Cerebellar nuclear complex (tissue), 1 donor: ENCODE measurements at places on chromosomes 2 and 18.

DNA sequence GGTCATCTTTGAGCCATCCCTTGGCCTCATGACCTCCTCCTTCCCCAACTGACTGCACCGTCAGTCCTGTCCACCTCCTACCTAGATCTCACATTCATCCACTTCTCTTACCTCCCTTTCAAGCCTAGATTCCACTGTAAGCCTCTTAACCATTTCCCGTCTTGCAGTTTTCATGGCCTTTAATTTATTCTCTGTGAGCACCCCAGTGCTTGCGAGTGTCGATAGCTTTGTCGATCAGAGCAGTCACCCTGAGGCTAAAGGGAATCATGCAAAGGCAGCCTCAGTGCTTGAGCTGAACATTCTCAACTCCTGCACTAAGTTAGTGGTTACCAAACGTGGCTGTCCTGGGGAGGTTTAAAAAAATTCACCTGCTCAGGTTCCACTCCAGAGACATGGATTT lies 14.7 kb downstream of the ARHGAP25 start:
- DNase-seq: no peak

DNA sequence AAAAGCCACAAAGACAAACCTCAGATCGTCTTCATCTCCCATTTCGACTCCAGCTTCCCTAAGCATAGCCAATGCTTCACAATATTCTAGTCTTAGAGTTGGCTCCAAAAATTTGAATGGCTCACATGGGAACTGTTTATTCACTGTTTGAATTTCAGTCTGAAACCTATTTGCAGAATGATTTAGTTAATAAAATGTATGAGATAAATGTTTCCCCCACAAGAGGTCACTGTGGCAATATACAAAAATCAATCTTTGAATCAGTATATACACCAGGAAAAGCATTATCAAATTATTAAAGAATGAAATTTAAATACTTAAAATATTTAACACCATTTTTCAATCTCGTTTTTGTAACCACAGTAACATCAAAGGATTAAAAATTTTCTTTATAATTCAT lies 40.0 kb upstream of the MCM6 start:
- DNase-seq: no peak

DNA sequence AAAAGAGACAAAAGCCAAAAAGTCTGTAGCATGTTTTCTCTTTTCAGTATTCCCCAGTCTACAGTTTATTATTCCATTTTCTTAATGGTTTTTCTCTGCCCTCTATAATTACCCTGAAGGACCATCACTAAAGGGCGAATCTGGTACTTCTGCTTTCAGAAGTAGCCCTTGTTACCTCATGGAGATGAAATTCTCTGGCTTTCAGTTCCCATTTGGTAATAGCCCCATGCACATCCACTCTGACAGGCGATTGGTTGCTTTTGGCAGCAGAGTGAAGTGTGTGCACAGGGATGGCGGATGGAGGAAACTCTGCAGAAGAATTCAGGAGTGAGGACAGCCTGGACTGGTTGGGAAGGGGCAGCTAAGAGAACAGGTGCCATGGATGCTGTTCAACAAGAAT lies 66.3 kb upstream of the NABP1 start:
- no peak for DNase-seq

DNA sequence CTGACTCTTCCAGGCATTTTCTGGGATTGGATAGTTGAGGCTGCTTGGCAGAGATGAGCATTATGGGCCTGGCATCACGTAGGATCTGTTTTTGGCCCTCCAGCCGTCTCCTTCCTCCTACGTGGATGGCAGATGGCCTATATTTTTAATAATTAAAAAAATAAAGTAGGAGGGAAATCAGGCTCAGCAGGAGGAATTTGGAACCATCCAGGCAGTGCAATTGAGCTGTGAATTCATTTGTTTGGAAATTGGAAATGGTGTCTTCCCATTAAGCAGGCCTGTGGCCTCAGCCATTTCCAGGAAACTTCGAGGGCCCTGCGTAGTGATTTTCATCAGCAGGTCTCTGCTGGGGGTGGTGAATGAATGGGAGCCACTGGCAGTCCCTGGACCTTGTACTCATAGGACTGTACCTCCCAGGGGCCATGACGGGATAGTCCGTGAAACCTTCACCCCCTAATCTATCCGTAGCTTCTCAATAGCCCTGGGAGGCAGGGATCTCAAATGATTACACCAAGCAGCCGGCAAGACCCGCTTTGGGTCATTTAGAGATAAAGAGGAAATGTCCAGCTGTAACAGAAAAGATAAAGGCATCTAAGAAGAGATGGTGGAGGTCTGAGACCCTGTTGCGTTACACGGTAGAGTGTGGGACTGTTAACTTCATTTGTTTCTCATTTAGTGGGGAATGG lies 73.1 kb upstream of the TNP1 start:
- DNase-seq: peak; percentile 12

DNA sequence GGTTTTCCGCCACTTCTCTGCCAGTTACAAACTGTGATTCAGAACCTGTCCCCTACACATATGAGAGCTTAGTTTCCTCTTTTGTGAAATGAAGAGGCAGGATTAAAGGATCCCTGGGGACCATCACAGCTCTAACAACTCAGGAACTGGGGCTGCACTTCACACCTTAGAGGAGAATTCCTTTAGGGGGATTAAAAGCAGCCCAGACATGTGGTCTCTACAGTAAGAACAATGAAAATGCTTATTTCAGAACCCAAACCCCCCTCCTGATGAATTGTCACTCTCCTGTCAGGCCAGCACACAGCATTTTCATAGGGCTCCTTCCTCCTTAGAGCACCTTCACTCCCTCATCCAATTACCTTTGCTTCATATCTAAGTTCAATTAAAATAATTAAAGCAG lies 101.5 kb upstream of the NEDD4L start:
- DNase-seq: no peak

DNA sequence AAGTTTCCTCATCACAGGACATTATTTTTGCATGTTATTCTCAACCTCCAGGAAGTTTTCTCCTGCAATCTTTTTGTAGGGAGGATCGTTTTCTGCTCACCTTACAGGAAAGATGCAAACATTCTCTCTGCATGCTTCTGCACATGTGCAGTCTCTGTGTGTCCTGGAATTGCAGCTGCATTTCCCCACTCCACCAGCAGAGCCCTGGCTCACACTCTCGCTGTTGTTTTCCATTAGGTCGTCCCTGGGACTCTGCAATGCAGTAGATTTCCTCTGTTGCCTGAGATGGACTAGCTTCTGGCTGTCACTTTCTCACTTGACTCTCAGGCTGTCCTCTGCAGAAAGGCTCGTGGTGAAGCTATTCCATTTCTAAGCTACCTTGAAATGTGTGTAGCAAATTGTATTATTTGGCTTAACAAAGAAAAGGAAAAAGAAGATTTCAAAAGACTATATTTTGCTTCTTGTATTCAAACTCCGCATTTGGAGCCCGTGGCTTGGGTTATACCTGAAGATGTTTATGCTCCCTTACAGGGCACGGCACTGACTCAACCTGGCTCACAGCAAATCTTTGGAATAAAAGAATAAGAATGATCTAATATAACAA lies 346.7 kb downstream of the RAD51AP2 start:
- DNase-seq: no peak

GRCh38 chr2:1400943-1401735 lies 12.1 kb upstream of the TPO start:
- no peak for DNase-seq

GRCh38 chr2:70994699-70995425 lies at the start of gene TEX261:
Gene TEX261, minus strand, starts transcription at chr2:70994873. Its CDS starts 116 bp downstream, at chr2:70994757.
- DNase-seq: no peak

DNA sequence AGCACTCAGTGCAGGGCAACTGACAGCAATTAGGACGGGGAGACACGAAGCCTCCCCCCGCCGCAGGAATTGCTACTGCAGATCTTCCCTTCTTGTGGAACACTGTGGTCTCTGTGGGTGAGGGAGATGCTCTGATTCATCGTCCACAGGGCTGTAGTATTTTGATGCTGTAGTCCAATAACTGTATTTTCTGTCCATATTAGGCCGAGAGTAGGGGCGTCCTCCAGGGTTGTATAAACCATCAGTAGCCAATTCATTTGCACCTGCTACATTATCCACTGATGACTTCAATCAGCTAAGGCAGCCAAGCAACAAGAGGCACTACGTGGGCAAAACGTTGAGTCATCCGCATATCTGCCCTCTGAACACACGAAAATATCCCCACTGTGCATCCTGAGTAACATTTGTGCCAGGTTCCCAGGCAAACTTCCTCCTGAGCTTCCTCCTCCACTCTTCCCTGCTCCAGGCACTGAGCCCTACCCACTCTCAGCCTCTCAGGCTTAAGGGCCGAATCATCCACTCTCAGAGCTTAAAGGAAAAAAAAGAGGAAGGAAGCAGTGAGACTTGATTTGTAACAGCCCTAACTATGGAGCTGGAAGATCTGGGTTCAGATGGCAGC lies 62.1 kb downstream of the LBH start:
- no peak for DNase-seq

DNA sequence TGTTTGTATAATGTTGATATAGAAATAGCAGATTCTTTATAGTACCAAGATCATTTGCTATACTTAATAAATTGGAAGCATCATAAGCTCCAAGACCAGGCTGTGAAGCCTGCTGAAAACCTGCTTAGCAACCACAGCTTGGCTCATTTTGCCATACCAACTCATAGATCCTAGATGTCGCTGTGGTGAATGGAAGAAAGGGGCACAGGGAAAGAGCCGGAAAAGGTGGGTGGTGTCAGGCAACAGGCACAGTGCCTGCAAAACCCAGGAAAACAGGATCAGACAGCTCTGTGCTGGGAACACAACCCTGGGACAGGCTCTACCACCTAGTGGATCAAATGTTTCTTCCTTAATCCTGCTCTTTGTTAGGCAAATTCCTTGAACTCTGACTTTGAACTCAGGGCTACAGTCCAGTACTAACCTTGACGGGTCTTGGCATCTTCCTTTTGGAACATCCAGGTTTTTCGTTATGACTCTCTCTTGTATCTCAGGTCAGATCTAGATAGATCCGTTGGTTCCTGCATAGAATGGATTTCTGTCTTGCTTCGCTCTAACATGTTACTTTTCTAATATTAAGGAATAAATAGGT lies 31.6 kb downstream of the TWSG1 start:
- DNase-seq: peak; percentile 59

- no peak for DNase-seq
Observed at GRCh38 chr2:11103984-11104793, 51.1 kb upstream of the SLC66A3 start.

DNA sequence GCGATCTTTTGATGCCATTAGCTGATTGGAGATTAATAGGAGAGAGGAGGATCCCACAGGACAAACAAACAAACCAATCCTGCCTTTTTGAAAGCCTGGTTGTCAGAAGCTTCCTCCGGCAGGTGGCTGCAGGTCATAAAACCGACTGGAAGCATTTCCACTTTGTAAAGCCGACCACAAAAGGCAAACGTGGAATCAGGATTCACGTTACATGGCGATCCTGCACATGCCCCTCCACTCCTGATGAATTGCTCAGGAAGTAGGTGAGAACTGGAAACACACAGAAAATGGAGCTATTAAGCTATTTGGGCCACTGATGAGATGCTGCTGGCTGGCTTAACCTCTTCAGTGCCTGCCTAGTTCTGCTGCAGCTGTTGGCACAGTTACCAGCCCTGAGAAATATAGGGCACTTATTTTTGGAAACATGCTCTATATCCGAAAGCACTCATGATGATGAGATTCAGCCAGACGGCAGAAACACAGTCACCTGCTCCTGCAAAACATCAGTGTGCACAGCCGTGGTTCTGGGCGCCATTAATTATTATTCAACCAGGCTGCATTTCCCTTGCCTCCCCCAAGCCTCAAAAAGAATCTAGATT lies 110.3 kb upstream of the ST6GAL2 start:
- no peak for DNase-seq

DNA sequence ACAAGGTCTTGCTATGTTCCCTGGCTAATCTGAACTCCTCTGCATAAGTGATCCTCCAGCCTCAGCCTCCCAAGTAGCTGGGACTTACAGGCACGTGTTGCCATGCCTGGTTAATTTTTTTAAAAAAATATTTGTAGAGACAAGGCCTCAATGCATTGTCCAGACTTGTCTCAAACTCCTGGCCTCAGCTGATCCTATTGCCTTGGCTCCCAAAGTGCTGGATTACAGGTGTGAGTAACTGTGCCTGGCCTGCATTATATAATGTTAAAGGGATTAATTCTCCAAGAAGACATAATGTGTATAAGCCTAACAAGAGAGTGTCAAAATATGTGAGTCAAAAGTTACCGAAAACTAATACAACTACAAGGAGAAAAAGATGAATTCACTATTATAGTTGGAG lies 32.2 kb downstream of the BUB1 start:
- no peak for DNase-seq

DNA sequence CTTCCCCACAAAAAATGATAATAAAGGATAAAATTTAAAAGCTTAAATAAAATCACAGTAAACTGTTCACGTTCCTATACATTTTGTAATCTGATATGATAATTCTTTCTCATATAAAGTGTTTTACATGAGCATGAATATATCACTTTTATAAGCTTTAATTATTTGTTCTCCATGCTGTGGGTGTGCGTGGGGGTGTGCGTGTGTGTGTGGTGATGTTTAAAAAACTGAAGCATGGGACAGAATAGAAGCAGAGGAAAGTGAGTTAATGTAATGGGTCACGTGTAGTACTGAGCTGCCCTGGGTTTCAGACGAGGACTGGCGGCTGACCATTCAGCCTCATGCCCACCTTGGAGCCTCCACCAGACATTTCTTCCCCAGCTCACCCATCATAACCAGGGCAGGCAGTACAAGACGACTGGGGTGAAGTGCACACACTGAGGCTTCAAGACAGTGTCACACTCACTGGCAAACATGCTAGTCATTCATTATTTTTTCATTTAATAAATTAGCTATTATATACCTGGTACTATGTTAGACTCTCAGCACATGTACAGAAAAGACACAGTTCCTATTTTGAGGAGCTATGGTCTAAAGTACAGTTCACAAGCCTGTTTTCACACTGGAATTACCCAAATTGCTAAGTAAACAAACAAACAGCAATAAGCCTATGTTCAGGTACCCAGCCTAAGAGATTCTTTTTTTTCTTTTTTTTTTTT lies 97.2 kb upstream of the LPIN2 start:
- DNase-seq: no peak

DNA sequence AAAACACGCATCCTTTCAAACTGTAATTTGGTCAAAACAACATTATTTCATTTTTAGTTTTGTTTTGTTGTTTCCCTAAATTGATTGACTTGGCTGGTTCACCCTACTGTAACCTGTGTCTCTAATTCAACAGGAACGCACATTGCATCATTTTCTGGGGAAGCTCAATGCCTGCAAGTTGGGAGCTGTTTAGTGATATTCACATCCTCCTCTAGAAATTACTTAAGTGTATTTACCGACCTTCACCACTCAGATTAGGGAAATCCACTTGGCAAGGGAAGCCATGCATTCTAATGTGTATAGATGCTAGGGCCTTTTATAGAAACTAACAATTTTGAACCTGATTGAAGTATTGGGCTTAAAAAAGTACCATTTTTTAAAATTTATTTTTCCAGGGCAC lies 7.3 kb upstream of the TPO start:
- no peak for DNase-seq
